ENCODE measurements at places on chromosomes 4 and X. TPM values are rescaled to one million over a fixed set of nuclear protein-coding genes. Genes with fewer than 3 reads are reported as not detected.

- no peaks in the 10 kb centered on the region for H3K36me3 ChIP-seq
- H3K4me3 ChIP-seq, result no peak overlapping the region
- no peak for DNase-seq
Observed at GRCh38 chr4:1604706-1605205, 79.4 kb downstream of the FAM53A start.

GRCh38 chrX:148070504-148070877 is 89.4 kb downstream of the FMR1NB start:
- no peak overlapping the region for H3K27ac ChIP-seq
- DNase-seq, result no peak
- no peaks in the 10 kb centered on the region for H3K4me1 ChIP-seq
- H3K4me3 ChIP-seq, result no peak overlapping the region
- no peaks in the 10 kb centered on the region for H3K27me3 ChIP-seq
- no peaks in the 10 kb centered on the region for H3K36me3 ChIP-seq

DNA sequence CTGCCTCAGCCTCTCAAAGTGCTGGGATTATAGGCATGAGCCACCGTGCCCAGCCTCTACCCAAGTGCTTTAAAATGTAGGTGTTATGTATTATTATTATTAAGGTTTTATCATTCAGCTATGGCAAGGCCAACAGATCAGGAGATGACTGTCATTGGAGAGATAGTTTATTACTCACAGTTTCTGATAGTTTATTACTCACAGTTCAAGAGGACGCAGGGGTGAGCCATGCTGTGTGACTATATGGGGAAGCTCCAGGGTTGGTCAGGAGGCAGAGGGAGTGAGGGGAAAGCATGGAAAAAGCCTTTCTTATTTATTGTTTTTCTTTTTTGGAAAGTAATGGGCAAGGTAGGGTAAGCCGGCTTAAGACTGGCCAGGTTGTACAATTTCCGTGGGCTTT is 25.4 kb upstream of the ARSD start:
- H3K4me3 ChIP-seq, result no peak overlapping the region
- no peaks in the 10 kb centered on the region for H3K27me3 ChIP-seq
- no peaks in the 10 kb centered on the region for H3K36me3 ChIP-seq
- no peak for DNase-seq
- H3K27ac ChIP-seq, result no peak overlapping the region

DNA sequence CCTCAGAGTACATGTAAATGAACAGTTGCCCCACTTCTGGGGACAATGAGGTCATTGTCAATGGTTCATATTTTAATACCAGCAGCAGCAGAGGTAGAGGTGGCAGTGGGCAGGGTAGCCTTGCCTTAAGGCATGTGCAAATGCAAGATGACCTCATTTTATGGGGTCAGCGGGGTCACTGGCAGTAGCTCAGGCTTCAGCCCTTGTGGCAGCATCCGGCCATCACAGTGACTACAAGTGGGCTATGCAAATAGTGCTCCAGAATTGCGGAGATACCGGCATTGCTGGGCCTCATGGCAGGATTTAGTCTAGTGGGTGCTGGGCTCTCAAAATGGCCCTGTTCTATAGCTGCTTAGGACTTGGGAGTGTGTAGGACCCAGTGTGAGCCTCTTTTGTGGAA is 144.7 kb downstream of the FAM47A start:
- H3K4me3 ChIP-seq, result no peak overlapping the region
- H3K27me3 ChIP-seq, result no peaks in the 10 kb centered on the region
- H3K36me3 ChIP-seq, result no peaks in the 10 kb centered on the region
- H3K4me1 ChIP-seq, result no peaks in the 10 kb centered on the region
- no peak overlapping the region for H3K27ac ChIP-seq

DNA sequence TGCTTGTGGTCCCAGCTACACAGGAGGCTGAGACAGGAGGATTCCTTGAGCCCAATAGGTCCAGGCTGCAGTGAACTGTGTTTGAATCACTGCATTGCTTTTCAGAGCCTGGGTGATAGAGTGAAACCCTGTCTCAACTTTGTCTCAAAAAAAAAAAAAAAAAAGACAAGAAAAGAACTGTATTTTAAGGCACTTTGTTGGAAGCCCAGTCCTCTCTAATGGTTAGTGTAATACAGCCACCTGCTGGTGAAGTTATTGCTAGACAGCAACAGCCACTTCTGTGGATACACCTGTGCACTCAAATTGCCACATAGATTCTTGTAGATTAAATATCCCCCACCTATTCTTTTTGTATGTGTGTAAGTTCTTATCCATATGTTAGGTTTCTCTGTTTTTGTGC is 10.1 kb upstream of the FGG start:
- H3K27me3 ChIP-seq, result no peaks in the 10 kb centered on the region
- DNase-seq, result no peak
- no peak overlapping the region for H3K27ac ChIP-seq
- H3K4me1 ChIP-seq, result no peaks in the 10 kb centered on the region

GRCh38 chr4:168241953-168242352 is 76.6 kb downstream of the DDX60 start:
- no peaks in the 10 kb centered on the region for H3K36me3 ChIP-seq
- DNase-seq, result no peak
- no peaks in the 10 kb centered on the region for H3K4me1 ChIP-seq
- no peaks in the 10 kb centered on the region for H3K27me3 ChIP-seq
- no peak overlapping the region for H3K27ac ChIP-seq

DNA sequence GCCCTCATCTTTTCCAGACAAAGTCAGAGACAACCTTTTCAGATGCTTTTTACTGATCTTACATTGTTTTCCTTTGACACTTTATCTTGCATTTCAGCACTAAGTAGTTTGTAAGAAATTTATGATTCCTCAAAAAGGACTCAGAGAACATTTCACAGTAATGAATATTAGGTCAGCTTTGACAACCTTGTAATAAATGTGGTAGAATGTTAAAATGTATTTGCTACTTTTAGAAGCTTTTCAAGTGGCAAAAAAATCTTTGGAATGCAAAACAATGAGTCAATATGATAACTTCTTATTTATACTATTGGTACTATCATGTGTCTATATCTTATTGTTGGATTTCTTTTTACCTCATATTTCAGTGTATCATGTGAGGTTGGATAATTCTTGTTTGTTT is 146.2 kb upstream of the FAT4 start:
- no peak for DNase-seq
- H3K27me3 ChIP-seq, result no peaks in the 10 kb centered on the region
- H3K27ac ChIP-seq, result no peak overlapping the region
- no peak overlapping the region for H3K4me3 ChIP-seq
- no peaks in the 10 kb centered on the region for H3K4me1 ChIP-seq

The ENOPH1 gene
- 13.9 TPM for total RNA-seq

The MAGEA4 gene
- total RNA-seq, result 43.4 TPM

Measured in testis (tissue), 5 donors.